Stimulated activated CD8-positive, alpha-beta memory T cell treated with anti-CD3 and anti-CD28 coated beads, Interleukin-4, amount 100 ng/mL, for 1 hour (primary cell): ENCODE measurements at places on chromosomes 3 and 15.

DNA sequence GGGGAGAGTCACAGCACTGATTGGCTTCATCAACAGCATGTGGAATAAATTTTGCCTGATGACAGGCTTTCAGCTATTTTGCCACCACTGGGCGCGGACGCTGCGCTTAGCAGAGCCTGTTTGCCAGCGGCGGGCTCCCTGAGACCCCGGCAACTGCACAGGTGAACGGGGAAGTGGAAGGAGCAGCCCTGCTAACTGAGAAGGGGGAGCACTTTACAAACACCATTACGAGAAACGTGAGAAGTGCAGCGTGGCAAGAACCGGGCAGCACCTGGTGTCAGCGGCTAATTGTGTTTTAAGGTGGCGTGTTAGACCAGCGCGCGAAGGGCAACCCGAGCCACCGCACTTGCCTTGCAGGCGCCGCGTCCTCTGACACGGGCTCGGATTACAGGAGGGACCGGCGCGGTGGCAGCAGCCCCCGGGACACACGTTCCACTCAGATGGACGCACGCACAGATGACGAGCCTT lies 307.8 kb upstream of the ARRDC4 start:
- no peak for DNase-seq

- no peak for DNase-seq
Measured at GRCh38 chr3:50089609-50089945, 858 bp downstream of the RBM5 start.

- no peak for DNase-seq
Measured at GRCh38 chr3:121411523-121411922, 134.3 kb downstream of the POLQ start.

GRCh38 chr3:108118038-108118768 lies 27.4 kb upstream of the CD47 start:
- DNase-seq, result no peak

- DNase-seq, result no peak
Measured at GRCh38 chr3:178507507-178508442, 28.5 kb upstream of the KCNMB2 start.

DNA sequence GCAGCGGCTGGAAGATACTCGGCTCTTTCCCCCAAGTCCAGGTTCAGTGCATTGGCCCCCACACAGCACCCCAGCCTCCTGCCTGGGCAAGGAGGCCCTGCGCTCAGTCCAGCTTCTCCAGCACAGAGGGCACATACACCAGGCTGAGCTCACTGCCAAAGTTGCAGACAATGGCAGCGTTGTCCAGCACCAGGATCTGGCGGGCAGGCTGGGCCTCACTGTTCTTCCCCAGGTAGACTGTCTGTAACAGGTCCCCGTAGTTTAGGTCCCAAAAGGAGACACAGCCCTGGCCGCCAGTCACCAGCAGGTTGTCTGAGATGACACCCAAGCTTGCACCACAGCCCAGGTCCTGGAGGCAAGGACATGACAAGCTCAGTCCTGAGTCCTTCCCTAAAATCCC lies 32.9 kb downstream of the PTPN23 start:
- DNase-seq, result no peak

DNA sequence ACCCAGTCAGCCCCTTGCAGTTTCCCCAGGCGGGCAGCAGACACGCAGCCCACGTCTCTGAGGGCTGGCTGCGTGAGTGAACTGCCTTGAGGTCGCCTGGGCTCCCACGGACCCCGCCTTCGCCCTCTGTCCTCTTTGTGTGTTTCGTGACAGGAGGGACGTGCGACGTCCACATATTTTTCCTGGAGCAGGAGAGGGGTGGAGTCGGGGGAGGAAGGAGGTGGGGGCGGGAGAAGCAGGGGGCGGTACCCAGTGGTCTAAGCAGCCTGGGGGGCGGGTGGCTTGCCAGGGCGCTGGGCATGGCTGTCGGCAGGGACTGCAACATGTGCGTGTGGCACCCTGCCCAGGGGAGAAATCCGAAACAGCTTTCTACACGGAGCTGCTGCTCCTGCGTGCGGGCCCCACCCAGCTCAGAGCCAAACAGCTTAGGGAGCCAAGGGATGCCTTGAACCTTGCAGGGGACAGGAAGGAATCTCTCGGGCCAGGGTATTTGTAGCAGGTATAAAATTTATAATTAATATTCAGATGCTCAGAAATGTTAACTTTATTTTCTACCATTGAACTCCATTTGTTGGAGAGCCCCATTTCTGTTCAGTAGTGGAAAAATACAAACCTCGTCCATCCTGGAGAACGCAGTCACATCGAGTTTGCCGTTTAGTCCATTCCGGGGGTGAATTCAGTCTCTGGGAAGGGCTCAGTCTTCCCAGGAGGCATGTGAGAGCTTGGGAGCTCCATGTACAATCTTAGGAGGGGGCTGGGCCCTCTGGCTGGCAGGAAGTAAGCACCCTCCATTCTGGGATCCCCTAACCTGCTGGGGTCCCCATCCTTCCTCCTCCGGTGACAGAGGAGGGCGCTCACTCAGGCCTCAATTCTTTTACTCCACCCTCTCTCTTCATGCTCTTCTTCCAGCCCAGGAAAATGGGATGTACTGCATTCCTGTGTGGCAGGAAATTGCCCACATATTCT lies 79.1 kb upstream of the MEF2A start:
- no peak for DNase-seq

GRCh38 chr3:66722675-66723074 lies 221.9 kb upstream of the LRIG1 start:
- DNase-seq, result no peak

DNA sequence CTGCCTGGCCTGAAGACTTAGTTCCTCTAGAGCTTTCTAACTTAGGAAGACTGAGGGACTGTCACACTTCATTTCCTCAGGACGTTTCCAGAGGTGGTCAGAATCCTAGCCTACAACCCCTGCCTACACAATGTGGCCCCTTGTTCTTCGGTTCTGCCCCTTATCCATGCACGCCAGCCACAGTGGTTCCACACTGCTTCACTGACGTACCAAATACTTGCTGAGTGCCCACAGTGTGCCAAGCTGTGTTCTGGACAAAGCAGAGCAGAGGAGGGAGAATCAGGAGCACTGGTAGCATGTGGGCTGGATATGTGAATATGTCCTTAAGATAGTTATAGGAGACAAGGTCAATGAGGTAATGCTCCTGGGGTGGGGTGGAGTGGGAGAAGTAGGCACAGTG lies 70.5 kb upstream of the SAMMSON start:
- DNase-seq, result no peak

DNA sequence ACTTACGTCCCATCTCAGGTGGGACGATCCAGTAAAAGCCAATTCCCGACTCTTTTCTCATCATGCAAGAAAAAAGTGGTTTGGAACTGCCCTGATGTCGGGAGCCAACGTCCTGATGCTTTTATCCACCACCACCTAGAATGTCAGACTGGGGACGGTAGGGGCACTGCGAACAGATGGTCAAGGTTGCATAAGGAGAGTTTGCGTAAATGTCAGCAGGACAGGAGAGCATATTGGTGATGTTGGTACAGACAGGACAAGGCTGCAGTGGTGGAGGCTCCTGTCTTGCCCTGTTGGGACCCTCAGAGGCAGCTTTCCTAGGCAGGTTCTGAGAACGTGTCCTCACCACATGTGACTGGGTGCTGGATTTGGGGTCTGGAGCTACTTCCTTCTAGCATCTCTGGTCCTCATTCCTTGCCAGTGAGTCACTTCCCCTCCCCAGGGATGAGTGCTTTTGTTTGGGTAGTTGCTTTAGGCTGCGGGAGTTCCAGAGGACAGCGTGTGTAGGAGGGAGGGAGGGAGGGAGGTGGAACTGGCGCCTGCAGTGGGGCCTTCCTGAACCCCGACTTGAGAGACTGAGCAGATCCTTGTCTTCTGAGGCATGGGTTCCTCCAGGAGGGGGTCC lies 21.0 kb downstream of the THSD4 start:
- no peak for DNase-seq
